ENCODE measurements at places on chromosomes 1 and 21. TPM values are rescaled to one million over a fixed set of nuclear protein-coding genes. Genes with fewer than 3 reads are reported as not detected.

Gene KANK4
- not detected for total RNA-seq

Gene KRTAP12-2
- total RNA-seq = not detected

Gene TRIM45
- total RNA-seq = 6.3 TPM

Gene TMEM269
- total RNA-seq = 0.12 TPM

All from uterine smooth muscle cell (primary cell).